ENCODE measurements at places on chromosomes 6 and 20.

DNA sequence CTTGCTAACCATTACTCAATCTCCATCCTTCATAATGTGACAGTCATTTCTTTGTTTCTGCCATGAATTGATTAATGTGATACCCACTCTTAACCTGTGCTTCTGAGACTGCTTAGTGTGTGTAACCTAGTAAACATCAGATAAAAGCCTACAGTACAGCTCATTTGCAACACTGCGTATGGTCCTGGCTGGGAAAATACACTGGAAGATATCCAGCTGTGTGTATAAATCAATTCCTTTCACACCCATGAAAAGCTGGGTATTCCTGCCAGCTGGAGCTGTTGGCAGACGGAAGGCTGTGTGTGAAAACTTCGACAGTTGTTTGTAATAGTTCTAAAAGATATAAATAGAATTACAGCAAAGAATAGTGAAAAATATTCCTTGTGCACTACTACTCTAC lies 509.2 kb downstream of the FRK start:
- DNase-seq, result no peak

- no peak for DNase-seq
Measured at GRCh38 chr6:90681863-90682262, 95.0 kb upstream of the MAP3K7 start.

- DNase-seq, result no peak
Measured at GRCh38 chr6:36809941-36810803, 29.1 kb downstream of the CPNE5 start.

DNA sequence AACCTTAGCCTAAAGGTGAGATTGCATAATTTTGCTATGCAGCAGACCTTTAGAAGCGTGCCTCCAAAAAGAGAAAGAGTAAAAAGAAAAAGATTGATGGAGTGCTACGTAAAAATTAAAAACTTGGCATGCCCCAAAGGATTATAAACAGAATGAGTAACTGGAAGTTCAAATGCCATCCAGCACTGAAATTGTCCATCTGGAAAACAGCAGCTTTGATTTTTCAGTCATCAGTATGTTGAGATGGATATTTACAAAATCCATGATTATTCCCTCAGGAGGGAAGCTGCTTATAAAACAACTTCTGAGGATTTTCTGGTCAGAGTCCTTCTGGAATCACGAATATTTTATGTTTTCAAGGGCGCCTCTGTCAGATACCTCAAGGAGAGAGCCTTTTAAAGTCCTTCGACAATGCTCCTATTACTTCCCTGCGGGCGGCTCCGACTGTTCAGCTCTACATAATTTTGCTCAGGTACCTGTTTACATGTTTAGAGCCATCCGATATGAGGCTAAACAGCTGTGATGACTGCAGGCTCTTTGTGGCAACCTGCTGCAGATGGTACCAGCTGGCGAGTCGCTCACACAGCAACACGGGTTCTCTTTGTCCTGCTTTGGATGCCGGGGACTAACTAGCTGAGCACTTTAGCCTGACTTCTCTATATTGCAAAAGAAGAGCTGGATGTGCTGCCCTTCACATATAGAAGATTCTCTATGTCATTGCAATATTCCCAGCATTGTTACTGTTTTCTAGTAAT lies 83.3 kb downstream of the RCAN2 start:
- DNase-seq, result no peak

DNA sequence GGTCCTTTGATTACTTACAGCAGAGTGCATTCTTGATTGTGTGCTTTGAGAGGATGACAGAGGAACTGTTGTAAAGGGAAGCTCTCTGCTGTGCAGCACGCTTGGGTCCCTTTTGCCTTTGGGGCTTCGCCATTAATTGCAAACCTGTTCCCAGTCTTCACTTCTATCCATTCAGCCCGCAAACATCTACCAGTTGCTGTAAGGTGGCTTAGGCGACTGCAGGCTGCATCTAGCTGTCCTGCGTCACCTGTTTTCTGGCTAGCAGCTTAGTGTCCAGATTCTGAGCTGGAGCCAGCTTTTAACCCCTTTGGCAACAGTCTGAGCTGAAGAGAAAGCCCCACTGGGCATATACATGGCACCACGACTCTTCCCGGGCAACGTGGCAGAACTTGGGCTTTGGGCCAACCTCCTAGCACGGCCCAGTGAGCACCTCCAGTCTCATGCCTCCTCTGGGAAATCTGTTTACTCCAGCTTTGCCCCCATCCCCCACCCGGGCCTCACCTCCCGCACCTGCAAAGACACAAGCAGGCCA lies 2.5 kb upstream of the FASTKD5 start:
- DNase-seq, result no peak

DNA sequence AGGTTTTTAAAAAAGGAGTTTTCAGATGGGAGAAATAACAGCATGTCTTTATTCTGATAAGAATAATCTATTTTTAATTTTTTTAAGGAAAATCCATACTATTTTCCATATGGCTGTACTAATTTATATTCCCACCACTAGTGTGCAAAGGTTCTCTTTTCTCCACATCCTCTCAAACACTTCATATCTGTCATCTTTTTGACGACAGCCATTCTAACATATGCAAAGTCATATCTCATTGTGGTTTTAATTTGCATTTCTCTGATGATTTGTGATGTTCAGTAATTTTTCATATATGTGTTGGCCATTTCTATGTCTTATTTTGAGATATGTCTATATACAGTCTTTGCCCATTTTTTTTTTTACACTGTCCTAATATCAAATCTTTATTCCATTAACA lies 280.6 kb upstream of the RUNX2 start:
- DNase-seq, result no peak

DNA sequence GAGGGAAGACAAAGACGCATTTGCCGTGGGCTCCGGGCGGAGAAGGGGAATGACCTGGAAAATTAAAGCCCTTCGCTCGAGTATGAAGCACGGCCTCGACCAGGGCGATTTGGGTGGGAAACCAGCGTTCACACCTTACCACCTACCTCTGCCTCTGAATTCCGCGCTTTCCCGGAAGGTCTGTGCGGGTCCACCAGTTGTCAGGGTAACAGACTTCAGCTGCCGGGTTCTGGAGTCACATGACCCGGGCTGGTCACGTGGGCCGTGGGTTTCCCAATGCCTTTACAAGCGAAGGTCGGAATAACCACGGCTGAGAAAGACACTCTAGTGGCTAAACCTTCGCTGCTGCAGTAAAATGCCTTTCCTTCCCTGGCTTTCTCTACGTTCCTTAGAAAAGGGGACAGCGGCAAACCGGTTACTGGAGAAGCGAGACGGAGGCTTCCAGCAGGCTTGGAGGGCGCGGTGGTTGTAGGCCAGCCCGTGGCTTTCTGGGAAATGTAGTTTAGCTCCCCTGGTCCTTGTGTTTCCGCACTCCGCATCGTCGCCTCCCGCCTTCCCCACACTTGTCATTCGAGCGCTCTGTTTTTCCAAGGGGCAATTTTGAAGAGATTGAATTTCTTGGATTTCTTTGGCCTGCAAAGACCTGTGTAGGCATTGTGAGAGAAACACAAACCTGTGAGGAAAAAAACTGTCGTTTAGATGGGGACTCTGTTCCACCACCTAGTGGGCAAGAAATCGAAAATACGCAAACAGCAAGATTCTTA lies at the start of gene CEP162:
Gene CEP162 (minus strand): TSS at position 210 of the 764 bp plus-strand sequence. CDS start 1,250 bp downstream, outside the sequence.
- DNase-seq, result peak; percentile 91

DNA sequence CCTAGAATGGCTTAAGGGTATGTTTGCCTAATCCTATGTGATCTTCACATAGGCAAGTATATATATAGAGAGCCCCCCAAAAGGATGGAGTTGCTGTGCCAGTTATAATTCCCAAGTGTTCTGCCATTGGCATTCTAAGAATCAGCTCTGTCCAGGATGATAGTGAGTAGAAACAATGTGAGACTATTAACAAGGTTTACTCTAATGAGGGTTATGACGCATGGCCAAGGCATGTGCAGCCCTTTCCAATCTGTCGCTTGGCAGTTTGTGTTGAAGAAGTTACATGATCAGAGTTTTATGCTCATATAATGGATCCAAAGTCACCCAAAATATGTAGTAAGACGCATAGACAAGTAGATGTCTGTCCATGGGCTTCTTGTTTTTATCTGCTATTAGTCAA lies 33.6 kb downstream of the VGLL2 start:
- DNase-seq, result no peak

- no peak for DNase-seq
Measured at GRCh38 chr6:25524542-25524941, 127.5 kb upstream of the SCGN start.

DNA sequence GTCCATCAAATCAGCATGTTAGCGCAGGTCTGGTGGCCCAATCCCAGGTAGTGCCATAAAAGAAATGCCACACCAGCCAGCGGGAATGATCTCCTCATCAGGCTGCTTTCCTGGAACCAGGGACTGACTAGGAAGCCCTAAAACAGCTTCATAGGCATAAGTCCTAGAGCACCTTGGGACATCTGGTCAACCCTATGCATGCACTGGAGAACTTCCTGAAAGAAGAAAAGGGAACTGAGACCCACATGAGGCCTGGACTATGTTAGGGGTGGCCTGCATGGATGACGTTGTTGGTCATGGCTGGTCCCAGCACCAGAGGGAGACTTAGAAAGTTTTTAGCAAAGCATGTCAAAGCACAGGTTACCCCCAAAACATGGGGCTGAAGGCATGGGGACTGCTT lies 7.6 kb upstream of the KCNK16 start:
- no peak for DNase-seq

DNA sequence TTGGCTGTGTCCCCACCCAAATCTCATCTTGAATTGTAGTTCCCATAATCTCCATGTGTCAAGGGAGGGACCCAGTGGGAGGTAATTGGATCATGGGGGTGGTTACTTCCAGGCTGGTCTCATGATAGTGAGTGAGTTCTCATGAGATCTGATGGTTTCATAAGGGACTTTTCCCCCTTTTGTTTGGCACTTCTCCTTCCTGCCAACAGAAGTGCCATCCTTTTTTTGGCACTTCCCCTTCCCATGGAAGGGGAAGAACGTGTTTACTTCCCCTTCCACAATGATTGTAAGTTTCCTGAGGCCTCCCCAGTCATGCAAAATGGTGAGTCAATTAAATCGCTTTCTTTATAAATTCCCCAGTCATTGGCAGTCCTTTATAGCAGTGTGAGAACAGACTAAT lies 18.0 kb upstream of the PI3 start:
- no peak for DNase-seq

DNA sequence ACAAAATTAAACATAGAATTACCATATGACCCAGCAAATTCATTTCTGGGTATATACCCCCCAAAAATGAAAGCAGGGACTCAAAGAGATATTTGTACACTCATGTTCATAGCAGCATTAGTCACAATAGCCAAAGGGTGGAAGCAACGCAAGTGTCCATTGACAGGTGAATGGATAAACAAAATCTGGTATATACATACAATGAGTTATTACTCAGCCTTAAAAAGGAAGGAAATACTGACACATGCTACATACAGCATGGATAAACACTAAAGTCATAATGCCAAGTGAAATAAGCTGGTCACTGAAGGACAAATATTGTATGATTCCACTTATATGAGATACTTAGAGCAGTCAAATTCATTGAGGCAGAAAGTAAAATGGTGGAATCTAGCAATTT lies 5.3 kb upstream of the STX11 start:
- DNase-seq, result no peak

DNA sequence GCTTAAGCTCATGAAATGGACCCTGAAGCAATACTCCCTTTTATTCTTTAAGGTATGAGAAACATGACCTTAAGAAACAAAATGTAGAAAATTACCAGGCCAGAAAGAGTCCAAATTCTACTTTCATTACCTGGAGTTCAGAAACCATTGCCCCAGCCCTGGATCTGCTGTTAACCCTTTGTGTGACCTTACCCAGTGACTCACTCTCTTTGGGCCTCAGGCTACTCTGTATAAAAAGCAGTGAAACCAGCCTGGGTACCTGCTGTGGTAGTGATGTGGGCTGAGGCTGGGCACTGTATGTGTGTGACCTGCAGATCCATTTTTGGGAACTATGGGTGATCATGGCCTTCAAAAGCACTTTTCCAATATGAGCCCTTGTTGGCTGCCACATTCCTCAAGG lies 47.2 kb downstream of the SLC9A8 start:
- no peak for DNase-seq

- DNase-seq, result peak; percentile 6
Measured at GRCh38 chr6:17505062-17505476, 95.0 kb upstream of the FAM8A1 start.
